ENCODE measurements at places on chromosomes 5 and 9.

GRCh38 chr5:20524991-20525529, 537.1 kb upstream of the CDH18 start:
- no peak for DNase-seq

- DNase-seq: no peak
Measured at GRCh38 chr9:20189871-20190270, 401.0 kb upstream of the SLC24A2 start.

DNA sequence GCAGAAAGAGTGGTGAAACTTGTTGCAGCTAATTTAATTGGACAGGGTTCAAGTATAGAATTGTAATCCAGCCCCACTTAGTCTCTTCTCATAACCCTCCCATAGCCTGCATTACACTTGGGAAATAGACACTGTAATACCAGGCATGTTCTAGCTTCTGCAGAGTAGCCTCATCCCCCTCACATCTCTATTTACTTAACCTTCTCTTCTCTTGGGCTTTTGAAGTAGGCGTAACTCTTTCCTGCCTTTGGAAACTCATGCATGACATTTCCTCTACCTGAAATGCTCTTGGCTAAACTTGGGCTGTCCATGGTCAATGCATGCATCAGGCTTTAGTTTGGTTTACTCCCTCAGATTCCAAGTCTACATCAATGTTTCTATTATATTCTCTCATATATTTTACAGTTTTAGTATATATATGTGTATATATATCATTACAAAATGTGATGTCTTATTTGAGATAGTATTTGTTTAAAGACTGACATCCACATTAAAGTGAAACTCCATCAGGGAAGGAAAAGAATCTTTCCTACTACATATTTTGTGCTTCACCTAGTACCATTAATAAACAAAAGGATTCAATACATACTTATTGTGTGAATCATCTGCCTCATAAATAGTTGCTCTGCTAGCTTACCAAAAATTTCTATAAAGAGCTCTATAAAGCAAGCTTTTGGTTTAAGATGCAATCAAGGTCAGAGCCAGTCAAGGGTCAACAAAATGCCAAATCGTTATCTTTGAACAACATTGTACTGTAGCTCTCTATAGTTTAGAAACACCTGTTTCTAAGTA, 1158.0 kb downstream of the MAT2B start:
- no peak for DNase-seq

DNA sequence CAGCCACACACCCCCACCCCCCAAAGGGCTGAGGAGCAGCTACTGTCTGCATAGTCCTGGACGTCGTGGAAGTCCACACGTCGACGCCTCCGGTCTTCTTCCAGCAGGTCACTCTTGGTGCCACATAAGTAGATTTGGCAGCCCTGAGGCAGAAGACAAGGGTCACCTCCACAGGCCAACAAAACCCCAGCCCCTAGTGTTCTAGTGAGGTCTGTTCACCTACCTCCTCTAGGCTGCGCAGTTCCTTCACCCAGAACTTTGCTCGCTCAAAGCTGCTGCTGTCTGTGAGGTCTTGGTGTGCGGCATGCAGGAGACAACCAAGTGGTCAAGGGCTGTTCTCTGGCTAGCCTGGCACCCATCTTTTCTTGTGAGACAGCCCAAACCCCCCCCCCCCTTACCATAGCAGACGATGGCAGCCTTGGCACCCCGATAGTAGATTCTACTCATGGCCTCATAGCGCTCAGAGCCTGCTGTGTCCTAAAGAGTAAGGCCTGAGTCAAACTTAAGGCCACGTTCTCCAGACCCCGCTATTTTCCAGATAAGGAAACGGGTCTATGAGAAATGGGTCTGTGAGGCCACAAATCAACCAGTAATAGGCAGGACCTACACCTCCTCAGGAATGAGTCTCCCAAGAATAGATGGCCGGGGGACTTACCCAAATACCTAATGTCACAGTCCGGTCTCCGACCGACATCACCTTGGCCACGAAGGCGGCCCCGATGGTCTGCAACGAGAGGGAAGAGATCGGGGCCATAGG, 987 bp downstream of the RAB24 start:
- DNase-seq: no peak

DNA sequence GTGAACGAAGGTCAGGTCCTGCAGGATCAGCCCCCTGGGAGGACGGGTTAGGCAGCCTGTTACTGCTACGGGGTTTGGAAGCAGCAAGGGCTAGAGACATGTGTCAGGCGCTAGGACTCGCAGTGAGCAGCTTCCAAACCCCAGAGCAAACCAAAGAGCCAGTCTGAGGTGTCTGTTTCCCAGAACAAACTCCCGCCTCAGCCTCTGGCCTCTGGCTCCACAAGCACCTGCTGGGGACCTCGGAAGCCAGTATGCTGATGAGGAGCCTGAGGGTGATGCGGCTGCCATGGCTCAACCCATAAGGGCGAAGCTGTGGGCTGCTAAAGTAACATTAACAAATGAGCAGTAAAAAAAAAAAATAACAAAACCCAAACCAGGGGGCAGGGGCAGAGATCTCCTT, 35.0 kb downstream of the PRRT1B start:
- DNase-seq: no peak

DNA sequence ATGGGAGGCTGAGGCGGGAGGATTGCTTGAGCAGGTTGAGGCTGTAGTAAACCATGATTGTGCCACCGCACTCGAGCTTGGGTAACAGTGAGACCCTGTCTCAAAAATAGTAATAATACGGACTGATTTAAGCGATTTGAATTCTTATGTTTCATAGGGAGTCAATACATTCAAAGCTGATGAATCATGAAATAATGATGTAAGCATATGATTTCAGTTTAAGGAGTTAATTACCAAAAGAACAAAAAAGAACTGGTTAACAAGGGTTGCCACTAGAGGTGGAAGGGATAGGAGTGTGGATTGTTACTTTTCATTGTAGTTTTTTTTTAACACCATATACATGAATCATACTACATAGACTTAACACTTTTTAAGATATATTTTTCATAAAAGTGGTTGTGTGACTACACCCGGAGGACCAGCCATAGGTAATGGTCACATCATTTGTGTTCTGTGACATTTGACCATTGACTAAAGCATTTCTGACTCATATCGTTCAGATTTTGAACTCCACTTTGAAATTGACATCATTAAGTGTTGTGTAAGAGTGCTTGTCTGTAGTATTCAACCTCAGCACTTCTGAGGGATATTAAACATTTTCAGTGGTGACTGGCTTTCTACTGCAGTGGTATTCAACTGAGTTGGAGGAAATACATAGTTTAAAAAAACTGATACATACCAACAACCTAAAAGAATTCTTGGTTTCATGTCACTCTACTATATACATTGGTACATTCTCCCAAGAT, 7.0 kb downstream of the TRMT10B start:
- DNase-seq: no peak

DNA sequence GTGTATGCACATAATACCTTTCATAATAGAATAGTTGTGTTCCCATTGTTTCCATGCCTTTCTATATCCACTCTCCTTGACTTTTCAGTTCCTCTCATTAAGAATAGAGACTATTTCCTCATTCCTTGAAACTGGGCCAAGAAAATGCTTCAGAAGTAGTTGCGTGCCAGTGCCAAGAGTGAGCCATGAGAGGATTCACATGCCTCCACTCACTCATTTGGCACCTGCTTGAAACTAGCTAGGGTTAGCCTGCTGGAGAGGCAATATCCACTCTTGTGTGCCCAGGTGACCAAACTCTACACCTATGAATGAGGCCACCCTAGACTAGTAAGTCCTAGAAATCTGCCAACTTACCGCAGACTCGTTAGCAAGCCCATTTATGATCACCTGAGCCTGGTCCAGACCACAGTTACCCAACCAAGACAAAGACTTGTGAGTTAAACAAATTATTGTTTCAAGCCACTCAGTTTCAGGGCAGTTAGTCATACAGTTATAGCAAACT, 276.3 kb downstream of the EPB41L4A start:
- DNase-seq: no peak

DNA sequence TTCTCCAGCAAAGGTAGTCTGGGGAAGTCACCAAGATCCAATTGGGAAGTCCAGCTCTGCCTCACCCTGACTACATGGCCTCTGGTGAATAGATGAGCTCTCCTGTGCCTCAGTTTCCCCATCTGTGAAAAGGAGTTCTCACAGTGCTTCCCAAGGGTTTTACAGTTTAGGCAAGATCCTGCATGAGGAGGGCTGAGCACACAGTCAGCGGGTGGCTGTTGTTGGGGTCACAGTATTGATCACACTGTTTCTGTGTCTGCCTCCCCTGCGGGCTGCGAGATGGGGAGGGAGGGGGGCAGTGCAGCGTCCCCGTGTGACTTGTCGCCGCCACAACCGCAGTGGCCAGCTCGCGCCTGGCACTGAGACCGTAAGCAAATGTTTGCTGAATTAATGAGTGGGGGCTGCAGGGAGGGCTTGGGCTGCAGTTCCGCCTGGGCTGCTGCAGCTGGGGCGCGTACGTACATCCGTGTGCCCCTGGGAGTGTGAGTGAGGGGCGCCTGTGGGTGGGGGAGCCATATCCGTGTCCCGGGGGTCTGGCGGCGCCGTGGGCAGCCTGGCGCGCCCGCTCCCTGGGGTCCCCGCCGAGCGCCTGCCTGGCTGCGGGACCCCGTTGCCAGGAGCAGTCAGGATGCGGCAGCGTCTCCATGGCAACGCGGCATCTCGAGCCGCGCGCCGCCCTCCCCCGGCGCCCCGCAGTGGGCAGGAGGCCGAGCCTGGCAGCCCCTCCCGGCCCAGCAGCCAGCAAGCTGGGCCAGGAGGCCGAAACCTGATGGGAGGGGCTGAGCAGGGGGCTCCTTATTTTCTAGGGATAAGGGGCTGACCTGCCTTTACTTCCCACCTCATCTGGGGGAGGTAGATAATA, 31.4 kb upstream of the PSD2 start:
- DNase-seq: no peak

DNA sequence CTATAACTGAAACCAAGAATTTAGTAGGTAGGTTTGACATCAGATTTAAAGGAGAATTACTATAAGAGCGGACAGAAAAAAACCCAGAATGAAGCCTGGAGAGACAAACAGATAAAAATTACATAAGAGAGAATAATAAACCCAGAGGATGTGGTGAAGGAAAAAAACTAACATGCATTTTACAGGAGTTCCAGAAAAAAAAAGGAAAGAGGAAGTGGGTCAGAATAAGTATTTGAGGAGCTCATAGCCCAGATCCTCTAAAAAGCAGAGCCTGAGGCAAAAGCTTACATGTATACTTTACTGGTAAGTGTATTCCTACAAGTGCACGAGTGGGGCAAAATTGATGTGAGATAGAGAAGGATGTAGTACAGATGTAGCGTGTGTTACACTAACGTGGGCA, 43.1 kb upstream of the NAA35 start:
- no peak for DNase-seq

DNA sequence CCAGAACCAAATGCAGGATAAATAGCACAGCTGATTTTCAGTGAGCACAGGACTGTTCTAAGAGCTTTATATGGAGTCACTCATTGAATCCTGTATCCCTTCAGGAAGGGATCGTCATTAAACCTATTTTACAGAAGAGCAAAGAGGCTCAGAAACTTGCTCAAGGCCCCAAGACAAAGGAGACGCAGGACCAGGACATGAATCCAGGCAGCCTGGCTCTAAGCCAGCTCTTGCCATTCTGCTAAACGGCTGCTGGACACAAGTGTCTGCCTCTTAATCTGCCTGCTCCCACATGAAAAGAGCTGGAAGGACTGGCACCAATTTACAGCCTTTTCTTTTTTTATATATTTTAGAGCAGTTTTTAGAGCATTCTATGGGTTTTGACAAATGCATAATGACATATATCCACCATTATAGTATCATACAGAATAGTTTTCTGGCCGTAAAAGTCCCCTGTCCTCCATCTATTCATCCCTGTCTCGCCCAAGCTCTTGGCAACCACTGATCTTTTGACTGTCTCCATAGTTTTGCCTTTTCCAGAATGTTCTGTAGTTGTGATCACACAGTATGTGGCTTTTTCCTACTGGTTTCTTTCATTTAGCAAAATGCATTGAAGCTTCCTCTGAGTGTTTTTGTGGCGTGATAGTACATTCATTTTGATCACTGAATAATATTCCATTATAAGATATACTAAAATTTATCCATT, 37.5 kb downstream of the RETREG1 start:
- no peak for DNase-seq

DNA sequence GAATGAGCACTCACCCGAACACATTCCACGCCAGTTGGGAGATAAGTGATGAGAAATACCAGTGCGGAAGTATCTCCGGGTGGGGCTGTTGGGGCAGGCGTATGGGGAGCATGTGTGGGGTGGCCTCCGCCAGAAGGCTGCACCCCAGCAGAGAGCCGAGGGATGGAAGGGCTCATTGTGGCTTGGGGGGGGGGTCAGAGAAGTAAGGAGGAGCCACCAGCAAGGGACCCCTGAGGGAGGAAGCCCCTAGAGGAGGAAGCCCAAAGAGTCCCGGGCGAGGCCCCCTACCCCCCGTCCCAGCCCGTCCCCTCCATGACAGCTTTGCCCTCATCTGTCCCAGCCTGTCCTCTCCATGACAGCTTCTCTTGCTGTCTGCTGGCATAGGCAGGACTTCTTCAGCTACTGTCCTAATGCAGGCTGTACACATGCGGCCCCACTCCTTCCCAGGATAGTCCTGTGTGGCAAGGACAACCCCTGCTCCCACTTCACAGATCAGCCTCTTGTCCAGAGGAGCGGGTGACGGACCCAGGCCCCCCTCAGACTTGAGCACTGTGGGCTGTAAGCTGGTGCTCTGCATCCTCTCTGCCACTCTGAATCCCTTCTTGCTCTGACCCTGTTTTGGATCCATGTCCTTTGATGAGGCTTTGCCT, 239.6 kb downstream of the CACNA1B start:
- DNase-seq: no peak

DNA sequence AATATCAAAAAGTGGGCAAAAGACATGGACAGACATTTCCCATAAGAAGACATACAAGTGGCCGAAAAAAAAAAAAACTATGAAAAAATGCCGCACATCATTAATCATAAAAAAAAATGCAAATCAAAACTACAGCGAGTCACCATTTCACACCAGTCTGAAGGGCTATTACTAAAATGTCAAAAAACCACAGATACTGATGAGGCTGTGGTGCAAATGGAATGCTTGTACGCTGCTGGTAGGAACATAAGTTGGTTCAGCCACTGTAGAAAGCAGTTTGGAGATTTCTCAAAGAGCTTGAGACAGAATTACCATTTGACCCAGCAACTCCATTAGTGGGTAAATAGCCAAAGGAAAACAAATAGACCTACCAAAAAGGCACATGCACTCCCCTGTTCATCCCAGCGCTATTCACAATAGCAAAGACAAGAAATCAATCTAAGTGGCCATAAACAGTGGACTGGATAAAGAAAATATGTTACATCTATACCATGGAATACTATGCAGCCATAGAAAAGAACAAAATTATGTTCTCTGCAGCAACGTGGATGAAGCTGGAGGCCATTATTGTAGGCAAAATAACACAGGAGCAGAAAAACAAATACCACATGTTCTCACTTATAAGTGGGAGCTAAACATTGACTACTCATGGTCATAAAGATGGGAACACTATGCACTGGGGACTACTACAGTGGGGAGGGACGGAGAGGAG, 110.6 kb upstream of the BOD1 start:
- DNase-seq: no peak

All from T-helper 22 cell (primary cell).